Immature natural killer cell (primary cell): ENCODE measurements at places on chromosomes 11 and 22. TPM values are rescaled to one million over a fixed set of nuclear protein-coding genes. Genes with fewer than 3 reads are reported as not detected.

- peaks cover 35% of the 10 kb centered on the region for H3K4me1 ChIP-seq
- peaks cover 14% of the 10 kb centered on the region for H3K36me3 ChIP-seq
- H3K27ac ChIP-seq: peak overlapping the region; percentile 25
- peak overlapping the region; percentile 37 for H3K4me3 ChIP-seq
- no peak for DNase-seq
Measured at GRCh38 chr11:113841691-113842090, 33.7 kb downstream of the USP28 start.

DNA sequence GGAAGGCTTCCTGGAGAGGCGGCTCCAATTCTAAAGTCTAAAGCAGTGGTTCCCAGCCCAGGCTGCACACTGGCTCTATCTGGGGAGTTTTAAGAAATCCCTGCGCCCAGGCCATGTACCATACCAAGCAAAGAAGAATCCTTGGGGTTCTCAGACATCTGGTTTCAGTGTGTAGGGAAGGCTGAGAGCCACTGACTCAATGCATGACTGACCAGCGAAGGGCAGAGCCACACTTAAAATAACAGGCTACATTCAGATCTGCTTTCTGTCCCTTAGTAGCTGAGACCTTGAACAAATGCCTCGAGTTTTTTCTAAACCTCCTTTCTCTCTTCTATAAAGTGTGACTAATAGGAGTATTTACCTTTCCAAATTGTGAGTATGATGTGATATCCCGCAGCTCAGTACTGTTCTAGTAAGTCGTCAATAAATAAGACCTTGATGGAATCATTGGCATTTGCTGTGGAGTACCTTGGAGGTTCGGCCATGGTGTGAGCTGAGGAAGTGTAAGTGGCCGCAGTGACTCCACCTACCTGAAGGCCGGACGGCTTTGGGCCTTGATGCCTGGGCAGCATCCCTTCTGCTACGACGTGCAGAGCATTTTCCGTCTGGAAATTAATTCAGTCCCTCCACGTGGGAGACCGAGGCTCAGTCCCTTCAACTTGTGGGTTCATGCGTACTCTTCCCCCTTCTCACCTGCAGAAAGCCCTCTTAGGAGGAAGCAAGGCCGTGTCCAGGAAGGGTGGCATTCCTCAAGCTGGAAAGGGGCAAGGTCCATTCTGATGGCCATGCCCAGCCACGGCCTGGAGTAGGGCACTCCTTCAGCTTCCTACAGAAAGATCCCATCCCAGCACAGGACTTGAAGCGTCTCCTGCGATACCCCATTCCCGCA lies 25.1 kb downstream of the GLB1L2 start:
- H3K4me1 ChIP-seq: peaks cover 20% of the 10 kb centered on the region
- H3K36me3 ChIP-seq: peaks cover 6% of the 10 kb centered on the region
- peak overlapping the region; percentile 35 for H3K27ac ChIP-seq
- no peak overlapping the region for H3K4me3 ChIP-seq
- no peak for DNase-seq

The PRODH gene
- polyA plus RNA-seq: not detected

- H3K27me3 ChIP-seq: peaks cover 4% of the 10 kb centered on the region
- DNase-seq: no peak
- no peak overlapping the region for H3K4me3 ChIP-seq
Measured at GRCh38 chr11:1867381-1867780, 14.5 kb downstream of the LSP1 start.

DNA sequence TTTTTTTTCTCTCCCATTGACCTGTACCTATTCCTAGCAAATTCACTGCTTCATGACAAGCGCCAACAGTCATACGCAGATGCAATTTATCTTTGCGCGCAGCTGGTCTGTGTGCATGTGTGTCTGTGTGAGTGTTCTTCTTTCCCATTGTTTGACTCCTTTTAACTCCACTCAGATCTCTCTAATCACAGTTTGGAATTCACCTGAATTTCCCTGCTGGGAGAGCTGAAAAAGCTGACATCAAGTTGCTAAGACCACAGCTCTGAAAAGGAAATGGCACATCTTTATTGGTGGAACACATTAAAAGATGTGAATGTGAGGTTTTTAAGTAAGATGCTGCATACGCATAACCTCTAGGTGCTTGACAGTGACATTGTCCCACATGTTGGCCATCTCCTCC lies 187.4 kb upstream of the MTMR2 start:
- no peaks in the 10 kb centered on the region for H3K27me3 ChIP-seq
- peak overlapping the region; percentile 63 for H3K27ac ChIP-seq
- H3K4me1 ChIP-seq: peaks cover 29% of the 10 kb centered on the region
- no peak overlapping the region for H3K4me3 ChIP-seq

- no peaks in the 10 kb centered on the region for H3K4me1 ChIP-seq
- no peaks in the 10 kb centered on the region for H3K36me3 ChIP-seq
- H3K4me3 ChIP-seq: no peak overlapping the region
- no peak for DNase-seq
Measured at GRCh38 chr11:126816645-126817044, 183.9 kb downstream of the KIRREL3 start.

GRCh38 chr11:3041699-3042441 lies 15.4 kb downstream of the CARS1 start:
- H3K27me3 ChIP-seq: no peaks in the 10 kb centered on the region
- H3K27ac ChIP-seq: no peak overlapping the region
- peaks cover 27% of the 10 kb centered on the region for H3K4me1 ChIP-seq
- H3K36me3 ChIP-seq: peaks cover 3% of the 10 kb centered on the region
- DNase-seq: no peak
- H3K4me3 ChIP-seq: no peak overlapping the region

GRCh38 chr22:19940536-19941364 lies 822 bp upstream of the COMT start:
- peaks cover 15% of the 10 kb centered on the region for H3K36me3 ChIP-seq
- H3K4me3 ChIP-seq: peak overlapping the region; percentile 90
- H3K4me1 ChIP-seq: peaks cover 39% of the 10 kb centered on the region
- H3K27me3 ChIP-seq: peaks cover 2% of the 10 kb centered on the region

- H3K27ac ChIP-seq: no peak overlapping the region
- no peaks in the 10 kb centered on the region for H3K27me3 ChIP-seq
- no peak overlapping the region for H3K4me3 ChIP-seq
- DNase-seq: no peak
Measured at GRCh38 chr11:15291885-15292284, 177.2 kb downstream of the INSC start.

- H3K27ac ChIP-seq: peak overlapping the region; percentile 90
- no peaks in the 10 kb centered on the region for H3K36me3 ChIP-seq
- no peak for DNase-seq
- peaks cover 1% of the 10 kb centered on the region for H3K27me3 ChIP-seq
Measured at GRCh38 chr11:2212411-2213251, 41.0 kb upstream of the TH start.

The RCN1 gene
- 45.5 TPM for polyA plus RNA-seq

- no peak overlapping the region for H3K4me3 ChIP-seq
- H3K27ac ChIP-seq: no peak overlapping the region
- peaks cover 12% of the 10 kb centered on the region for H3K27me3 ChIP-seq
Measured at GRCh38 chr11:61543606-61544306, 35.2 kb downstream of the LRRC10B start.

- DNase-seq: no peak
- no peaks in the 10 kb centered on the region for H3K4me1 ChIP-seq
- H3K36me3 ChIP-seq: no peaks in the 10 kb centered on the region
- H3K27me3 ChIP-seq: peaks cover 3% of the 10 kb centered on the region
- no peak overlapping the region for H3K4me3 ChIP-seq
Measured at GRCh38 chr22:19591568-19591967, 67.4 kb upstream of the CLDN5 start.

GRCh38 chr22:20810645-20811044 lies 36.7 kb downstream of the SERPIND1 start:
- H3K27me3 ChIP-seq: peaks cover 2% of the 10 kb centered on the region
- H3K36me3 ChIP-seq: peaks cover 46% of the 10 kb centered on the region
- peak overlapping the region; percentile 73 for H3K27ac ChIP-seq
- peak; percentile 12 for DNase-seq
- H3K4me1 ChIP-seq: peaks cover 16% of the 10 kb centered on the region
- H3K4me3 ChIP-seq: no peak overlapping the region

GRCh38 chr11:7599209-7599608 lies 74.1 kb downstream of the CYB5R2 start:
- H3K4me3 ChIP-seq: no peak overlapping the region

- DNase-seq: no peak
- H3K27ac ChIP-seq: no peak overlapping the region
- peaks cover 1% of the 10 kb centered on the region for H3K4me1 ChIP-seq
- H3K4me3 ChIP-seq: no peak overlapping the region
- H3K27me3 ChIP-seq: no peaks in the 10 kb centered on the region
Measured at GRCh38 chr11:61912530-61912898, 4.9 kb downstream of the RAB3IL1 start.

DNA sequence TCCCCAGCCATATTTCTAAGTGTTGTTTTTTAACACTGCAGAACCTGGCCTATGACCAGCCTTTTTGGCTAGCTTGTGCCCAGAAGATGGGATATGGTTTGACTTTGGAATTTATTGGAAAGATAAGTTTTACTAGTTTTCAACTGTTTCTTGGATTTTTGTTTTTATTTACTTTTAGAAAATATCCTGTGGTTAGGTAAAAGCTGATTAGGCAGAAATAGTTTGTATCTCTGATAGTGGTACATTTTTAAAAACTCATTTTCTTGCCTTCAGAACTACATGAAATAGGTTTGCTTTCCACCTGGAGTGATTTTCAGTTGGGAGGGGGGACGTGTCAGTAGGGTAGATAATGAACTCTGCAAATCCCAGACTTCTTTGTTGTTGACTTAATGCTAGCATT lies 91.3 kb upstream of the RASSF10 start:
- DNase-seq: no peak
- H3K36me3 ChIP-seq: no peaks in the 10 kb centered on the region
- no peak overlapping the region for H3K4me3 ChIP-seq
- H3K4me1 ChIP-seq: no peaks in the 10 kb centered on the region
- H3K27ac ChIP-seq: no peak overlapping the region

DNA sequence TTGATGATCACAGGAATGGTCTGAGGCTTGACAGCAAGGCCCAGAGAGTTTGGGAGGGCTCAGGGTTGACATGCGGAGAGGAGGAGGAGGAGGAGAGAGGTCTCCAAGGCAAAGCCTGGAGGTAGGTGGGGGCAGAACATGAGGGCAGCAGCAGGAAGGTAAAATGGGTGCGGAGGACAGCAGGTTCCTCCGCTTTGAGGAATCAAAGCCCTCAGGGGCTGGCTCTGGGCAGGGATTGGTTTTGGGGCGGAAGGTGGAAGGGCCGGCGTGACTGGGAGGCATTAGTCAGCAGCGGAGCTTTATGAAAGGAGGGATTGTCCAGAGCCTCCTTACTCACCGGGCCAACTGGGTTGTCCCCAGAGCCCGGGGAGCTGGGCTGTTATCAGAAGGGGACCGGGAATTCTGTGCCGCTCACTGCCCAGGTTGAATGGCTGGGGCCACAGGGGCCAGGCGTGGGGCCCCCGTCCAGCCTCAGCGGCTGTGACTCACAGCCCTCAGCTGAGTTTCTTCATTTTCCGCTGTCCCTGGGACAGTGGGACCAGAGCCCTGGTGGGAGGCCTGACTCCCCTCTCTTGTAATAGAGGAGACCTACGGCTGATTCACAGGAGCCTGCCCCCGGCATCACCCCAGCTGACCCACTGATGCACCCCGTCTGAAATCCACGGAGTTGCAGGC lies 36.2 kb downstream of the LIF start:
- DNase-seq: no peak
- peak overlapping the region; percentile 26 for H3K27ac ChIP-seq
- peaks cover 36% of the 10 kb centered on the region for H3K4me1 ChIP-seq

DNA sequence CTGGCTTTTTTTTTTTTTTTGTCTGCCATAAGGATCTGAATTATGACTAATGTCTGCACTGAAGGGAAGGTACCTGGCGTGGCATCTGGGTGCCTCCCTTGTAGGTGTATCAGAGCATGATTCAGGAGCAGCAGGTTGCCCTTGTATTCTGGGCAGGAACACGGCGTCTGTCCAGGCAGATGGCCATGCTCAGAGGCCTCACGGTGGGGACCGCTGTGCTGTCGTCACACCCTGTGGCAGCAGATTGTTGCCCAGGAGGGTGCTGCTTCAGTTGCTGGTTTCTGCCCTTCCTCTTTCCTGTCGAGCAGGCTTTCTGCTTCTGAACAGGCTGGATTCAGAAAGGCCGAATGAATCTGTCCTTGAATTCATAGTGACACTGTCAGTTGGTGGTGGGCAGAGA lies 11.0 kb downstream of the ZNRF3 start:
- H3K4me1 ChIP-seq: peaks cover 10% of the 10 kb centered on the region
- DNase-seq: no peak
- no peak overlapping the region for H3K4me3 ChIP-seq
- H3K27ac ChIP-seq: no peak overlapping the region
- no peaks in the 10 kb centered on the region for H3K36me3 ChIP-seq

The OR56A3 gene
- polyA plus RNA-seq: not detected

- H3K36me3 ChIP-seq: no peaks in the 10 kb centered on the region
- H3K27ac ChIP-seq: no peak overlapping the region
- DNase-seq: no peak
- H3K4me3 ChIP-seq: no peak overlapping the region
- H3K4me1 ChIP-seq: no peaks in the 10 kb centered on the region
Measured at GRCh38 chr11:20178976-20179375, 18.7 kb upstream of the DBX1 start.

DNA sequence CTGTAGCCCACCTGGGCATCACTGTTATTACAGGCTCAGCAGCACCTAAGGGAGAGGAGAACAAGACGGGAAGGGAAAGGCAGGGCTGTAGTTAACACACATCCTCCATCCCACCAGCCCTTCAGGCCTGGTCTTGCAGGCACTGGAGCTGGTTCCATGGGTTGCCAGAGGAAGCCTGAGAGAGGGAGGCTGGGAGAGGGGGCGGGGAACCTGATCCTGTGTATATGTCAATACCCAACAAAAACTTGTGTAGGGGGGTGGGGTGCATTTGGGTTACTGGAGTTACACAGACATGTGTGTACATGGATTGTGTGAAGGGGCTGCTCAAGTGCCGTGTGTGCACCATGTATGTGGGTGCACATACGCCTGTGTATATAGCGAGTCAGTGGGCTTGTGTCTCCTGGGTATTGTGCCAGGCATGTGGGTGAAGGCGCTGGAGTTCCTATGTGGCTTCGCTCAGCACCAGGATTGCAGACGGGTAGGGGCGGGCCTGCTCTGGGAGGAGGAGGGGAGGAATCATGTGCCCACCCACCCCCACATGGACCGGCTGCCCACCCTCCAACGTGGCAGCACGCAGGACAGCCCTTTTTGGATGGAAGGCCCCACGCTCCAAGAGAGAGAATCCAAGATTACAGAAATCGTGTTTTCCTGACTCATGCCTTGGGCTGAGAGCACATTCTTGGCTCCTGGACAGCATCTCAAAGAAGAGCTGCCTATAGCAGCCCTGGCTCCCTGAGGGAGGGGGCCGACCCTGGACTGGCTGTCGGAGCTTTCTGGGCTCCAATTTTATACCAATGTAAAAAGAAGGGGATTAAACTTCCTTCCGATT lies 4.2 kb upstream of the SERPINH1 start:
- H3K27me3 ChIP-seq: peaks cover 3% of the 10 kb centered on the region
- peaks cover 20% of the 10 kb centered on the region for H3K4me1 ChIP-seq
- no peaks in the 10 kb centered on the region for H3K36me3 ChIP-seq
- no peak for DNase-seq
- no peak overlapping the region for H3K4me3 ChIP-seq

The OR10A3 gene
- polyA plus RNA-seq: not detected

The KRTAP5-8 gene
- not detected for polyA plus RNA-seq

The MAPK11 gene
- 0.22 TPM for polyA plus RNA-seq

- no peaks in the 10 kb centered on the region for H3K36me3 ChIP-seq
- H3K4me3 ChIP-seq: no peak overlapping the region
- H3K27me3 ChIP-seq: peaks cover 4% of the 10 kb centered on the region
Measured at GRCh38 chr11:119659971-119660723, 68.9 kb downstream of the NECTIN1 start.
